ENCODE measurements at places on chromosomes 1 and 21.

- no peak for DNase-seq
Measured at GRCh38 chr1:57188168-57188567, 222.4 kb upstream of the C8B start.

- no peak for DNase-seq
Measured at GRCh38 chr1:21624571-21625389, 44.4 kb downstream of the RAP1GAP start.

GRCh38 chr1:64834734-64835133 is 89.9 kb downstream of the RAVER2 start:
- DNase-seq = no peak

DNA sequence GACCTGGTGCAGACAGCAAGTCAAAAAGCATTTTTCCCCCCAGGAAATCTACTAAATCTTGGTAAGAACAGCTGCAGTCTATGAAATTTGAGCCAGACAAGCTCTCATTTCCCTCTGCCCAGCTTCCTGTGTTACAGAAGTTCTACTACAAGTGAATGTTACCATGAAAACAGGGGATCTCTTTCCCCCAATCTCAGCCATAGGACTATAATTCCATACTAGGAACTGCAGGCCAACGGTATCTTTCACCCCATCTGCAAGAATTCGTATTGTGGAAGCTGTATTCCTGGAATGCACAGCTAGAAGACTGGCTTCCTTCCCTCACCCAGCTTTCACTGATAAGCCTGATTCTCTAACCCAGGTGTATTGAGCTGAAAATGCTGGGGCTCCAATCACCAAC is 1655.4 kb downstream of the BRINP3 start:
- DNase-seq = no peak

DNA sequence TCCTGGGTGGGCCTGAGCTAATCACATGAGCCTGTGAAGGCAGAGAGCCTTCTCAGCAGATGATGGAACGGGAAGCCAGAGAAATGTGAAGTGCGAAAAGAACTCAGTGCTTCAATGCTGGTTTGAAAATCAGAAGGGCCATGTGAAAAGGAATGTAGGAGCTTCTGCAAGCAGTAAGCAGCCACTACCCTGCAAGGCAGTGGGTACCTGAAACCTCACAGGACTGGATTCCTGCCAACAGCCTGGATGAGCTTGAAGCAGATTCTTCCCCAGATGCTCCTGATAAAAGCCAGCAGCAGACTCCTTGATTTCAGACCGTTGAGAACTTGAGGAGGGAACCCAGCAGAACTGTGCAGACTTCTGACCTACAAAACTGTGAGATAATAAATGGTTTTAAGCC is 158.6 kb downstream of the SYT2 start:
- no peak for DNase-seq

Data from heart left ventricle (tissue), 16 donors.